ENCODE measurements at places on chromosomes 11 and 22.

DNA sequence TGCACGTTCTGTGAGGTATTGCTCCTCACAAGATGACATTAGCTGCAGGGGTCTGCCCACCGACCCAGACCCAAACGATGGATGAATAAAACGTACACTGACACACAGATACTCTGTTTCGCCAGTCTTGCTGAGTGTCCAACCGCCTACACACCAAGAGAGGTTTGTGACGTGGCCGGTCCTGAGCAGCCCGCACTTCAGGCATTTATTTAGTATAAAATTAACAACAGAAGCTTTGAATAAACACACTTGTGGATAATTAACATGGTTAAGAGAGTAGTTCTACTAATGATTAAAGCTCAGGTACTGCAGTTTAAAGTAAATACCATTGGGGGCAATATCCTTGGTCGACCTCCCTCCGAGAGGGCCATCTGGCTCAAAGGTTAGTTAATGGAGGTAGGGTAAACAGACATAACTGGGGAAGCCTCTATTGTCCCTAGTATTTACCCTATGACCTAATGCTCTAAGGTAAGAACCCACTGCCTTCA lies 75.7 kb downstream of the CCDC83 start:
- no peak for DNase-seq

DNA sequence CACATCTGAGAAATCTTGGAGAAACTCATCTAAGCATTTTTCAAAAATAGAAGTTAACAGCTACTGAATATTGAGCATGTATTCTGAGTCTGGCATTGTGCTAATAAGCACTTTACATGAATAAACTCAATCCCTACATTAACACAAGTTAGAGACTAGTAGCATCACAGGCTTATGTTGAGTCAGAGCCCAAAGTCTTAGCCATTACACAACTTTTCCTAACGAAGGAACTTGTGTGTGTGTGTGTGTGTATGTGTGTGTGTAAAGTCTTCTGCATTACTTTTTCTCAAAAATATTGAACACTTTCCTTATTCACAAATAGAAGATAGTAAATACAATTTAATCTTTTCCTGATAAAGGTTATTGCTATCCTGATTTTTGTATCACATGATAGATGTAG lies 8.7 kb upstream of the CLPB start:
- no peak for DNase-seq

DNA sequence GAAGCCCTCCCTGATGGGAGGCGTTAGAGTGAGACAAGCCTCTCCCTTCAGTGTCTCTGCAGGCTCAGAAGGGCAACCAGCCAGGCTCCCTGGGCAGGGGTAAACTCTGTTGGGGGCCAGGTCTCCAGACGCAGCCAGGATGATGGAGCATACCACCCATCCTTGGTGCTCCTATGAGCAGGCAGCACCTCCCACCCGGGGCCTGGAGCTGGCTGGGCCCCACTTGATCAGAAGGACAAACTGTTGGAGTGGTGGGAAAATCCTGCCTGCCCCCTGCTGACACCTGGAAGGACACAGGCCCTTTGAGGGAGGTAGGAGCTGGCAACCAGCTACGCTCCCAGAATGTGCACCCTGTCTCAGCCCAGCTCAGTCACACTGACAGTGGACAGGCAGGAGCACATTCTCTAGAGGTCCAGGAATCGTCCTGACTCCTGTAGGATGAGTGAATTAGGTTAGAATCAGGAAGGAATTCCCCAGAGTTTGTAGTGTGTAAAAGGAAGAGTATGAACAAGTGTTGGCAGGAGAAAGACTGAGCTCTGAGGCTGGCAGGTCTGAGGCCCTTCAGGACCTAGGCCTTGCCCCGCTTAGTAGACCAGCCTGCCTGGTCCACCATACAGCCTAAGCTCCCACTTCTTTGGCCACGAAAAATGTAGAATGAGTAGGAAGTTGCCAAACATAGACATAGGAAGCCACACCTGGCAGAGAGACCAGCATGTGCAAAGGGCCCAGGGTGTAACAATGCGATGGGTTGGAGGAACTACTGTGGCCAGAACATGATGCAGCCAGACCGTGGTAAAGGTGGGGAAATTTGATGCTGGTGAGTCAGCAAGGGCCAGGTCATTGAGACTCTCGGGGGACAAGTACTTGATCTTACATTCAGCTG lies 19.1 kb downstream of the ARHGEF17 start:
- no peak for DNase-seq

DNA sequence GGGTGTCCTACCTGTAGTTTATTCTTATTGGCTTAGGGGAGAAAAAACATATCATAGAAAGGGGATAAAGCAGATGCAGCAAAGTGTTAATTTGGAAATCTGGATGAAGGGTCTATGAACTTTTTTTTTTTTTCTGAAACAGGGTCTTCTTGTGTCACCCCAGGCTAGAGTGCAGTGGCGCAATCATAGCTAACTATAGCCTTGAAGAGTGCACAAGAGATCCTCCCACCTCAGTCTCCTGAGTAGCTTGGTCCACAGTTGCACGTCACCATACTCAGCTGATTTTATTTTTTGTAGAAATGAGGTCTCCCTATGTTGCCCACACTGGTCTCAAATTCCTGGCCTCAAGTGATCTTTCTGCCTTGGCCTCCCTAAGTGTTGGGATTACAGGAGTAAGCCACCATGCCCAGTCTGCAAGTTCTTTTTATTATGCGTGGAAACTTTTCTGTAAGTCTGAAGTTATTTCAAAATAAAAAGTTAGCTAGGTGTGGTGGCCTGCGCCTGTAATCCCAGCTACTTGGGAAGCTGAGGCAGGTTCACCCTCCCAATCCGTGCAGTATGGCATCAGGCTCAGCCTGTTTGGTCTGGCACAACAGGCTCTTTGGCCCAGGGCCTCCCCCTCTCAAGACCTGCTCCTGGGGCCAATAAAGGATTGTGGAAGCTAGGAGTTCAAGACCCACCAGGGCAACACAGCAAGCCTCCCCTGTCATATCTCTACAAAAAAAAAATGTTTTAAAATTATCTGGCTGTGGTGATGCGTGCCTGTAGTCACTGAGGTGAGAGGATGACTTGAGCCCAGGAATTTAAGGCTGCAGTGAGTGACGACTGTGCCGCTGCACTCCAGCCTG lies 111.9 kb downstream of the MED15 start:
- no peak for DNase-seq

GRCh38 chr11:129372609-129373488 lies 2.8 kb upstream of the BARX2 start:
- no peak for DNase-seq

GRCh38 chr22:47009304-47010101 lies 247.1 kb downstream of the TBC1D22A start:
- no peak for DNase-seq

GRCh38 chr11:96279018-96279895 lies 63.7 kb downstream of the MAML2 start:
- DNase-seq: no peak

DNA sequence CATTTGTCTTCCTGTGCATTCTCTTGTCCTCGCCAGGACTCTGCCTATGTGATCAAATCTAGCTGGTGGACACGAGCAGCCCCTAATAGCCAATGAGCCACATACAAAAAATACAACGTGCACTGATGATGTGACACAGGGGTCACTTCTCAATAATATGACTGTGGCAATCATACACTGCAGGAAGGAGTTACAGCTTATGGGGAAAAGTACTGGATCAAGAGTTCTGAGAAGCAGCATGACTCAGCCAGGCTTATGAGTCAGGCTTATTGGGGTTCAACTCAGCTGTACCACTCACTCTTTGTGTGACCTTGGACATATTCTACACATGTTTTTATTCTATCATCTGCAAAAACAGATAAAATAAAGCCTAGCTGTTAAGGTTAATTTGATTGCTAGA lies 889.4 kb upstream of the TENM4 start:
- DNase-seq: no peak

DNA sequence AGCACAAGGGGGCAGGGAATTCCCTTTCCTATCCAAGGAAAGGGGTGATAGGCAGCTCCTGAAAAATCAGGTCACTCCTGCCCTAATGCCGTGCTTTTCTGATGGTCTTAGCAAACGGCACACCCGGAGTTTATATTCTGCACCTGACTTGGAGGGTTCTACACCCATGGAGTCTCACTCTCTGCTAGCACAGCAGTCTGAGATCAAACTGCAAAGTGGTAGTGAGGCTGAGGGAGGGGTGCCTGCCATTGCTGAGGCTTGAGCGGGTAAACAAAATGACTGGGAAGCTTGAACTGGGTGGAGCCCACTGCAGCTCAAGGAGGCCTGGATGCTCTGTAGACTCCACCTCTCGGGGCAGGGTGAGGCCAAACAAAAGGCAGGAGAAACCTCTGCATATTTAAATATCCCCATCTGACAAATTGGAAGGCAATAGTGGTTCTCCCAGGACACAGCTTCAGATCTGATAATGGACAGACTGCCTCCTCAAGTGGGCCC lies 194.7 kb downstream of the OR4A47 start:
- no peak for DNase-seq

GRCh38 chr11:127037001-127037400 lies 36.4 kb upstream of the KIRREL3 start:
- no peak for DNase-seq

DNA sequence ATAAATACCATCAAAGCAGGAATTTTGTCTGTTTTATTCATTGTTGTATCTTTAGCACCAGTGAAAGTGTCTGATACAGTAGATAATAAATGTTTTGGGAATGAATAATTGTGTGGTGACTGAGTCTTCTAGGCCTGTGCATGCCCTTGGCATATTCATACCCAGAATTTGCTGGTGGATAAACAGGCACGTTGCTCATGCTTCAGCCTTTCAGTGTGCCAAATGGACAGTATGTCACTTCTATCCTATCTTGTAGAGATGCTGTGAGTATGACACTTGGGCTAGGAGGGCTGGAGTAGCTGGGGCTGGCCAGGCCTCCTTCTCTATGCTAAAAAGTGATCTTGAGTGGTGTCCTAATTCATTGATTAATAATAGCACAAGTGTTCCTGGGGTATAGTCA lies 287.3 kb upstream of the DDI1 start:
- DNase-seq: no peak

DNA sequence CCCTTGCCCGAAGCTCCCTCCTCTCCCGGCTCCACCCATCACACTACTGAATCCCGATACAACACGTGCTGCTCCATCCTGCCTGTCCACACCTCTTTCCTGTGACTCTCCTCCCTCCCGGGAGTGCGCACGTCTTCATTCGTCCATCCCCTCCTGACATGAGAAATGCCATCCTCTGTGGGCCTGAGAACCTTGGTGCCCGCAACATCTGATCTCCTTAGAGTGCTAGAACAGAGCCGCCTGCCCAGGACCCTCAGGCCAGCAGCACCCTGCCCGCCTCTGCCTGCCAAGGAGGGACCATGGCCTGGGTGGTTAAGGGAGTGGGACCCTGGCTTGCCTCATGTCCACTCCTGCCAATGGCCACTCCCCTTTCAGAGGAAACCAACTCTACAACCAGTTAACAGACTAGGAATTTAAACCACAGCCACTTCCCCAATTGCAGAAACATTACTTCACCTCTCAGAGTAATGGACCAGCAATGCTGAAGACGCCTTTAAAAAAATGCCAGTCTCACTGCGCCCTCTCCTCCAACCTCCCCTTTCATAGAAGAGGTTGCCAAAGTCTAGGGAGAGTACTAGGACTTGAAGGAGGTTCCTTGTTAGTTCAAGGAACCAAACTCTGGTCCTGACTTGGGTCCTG lies 466.3 kb downstream of the OPCML start:
- DNase-seq: no peak

DNA sequence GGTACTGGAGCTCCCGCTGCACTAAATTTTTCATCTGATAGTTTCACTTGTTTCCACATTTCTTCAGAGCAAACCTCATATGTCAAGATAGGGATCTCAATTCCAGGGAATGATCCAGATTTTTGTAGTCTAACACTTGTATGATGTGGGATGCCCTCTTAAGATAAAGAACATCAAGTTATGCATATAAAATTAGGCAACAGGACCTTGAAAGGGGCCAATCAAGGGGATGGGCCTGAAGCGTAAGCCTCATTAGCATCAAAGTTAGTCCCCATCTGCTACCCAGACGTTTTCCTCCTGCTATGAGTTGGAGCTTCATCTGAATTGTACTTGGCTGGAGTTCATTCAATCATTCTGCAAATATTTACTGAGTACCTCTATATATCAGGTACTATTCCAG lies 17.5 kb downstream of the PDGFD start:
- DNase-seq: no peak
